Fibroblast of skin of back (primary cell): ENCODE measurements at places on chromosomes 12 and 14.

- no peak for DNase-seq
Observed at GRCh38 chr12:91622037-91622436, 439.4 kb upstream of the DCN start.

DNA sequence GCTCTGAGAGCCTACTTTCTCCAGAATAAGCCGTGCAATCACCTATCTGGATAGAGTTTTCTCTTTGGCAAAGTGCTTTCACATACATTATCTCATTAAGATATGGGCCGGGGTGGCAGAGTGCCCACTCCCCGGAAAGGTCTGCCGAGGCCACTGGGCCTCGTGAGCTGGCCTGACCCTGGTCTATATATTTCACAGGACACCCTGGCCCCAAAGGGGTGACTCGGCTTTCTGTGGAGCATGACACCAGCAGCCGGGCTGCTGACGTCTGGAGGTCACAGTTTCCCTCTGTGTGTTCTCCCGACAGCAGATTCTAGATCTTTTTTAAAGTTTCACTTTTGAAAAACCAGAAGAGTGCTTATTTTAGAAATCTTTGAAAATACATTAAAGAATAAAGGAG is 27.9 kb upstream of the ATP2A2 start:
- no peak for DNase-seq

DNA sequence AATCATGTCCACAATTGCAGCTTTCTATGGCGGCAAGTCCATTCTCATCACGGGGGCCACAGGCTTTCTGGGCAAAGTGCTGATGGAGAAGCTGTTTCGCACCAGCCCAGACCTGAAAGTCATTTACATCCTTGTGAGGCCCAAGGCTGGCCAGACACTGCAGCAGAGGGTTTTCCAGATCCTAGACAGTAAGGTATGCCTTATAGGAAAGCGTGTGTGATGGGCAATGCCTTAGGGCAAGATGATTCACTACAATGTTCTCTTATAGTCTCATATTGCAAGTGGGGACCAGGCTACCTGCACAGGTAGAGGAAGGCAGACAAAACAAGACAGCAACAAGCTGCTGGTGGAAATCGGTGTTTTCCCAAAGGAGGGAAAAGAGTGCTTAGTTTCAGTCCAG is 110.5 kb downstream of the ERGIC2 start:
- DNase-seq, result no peak

DNA sequence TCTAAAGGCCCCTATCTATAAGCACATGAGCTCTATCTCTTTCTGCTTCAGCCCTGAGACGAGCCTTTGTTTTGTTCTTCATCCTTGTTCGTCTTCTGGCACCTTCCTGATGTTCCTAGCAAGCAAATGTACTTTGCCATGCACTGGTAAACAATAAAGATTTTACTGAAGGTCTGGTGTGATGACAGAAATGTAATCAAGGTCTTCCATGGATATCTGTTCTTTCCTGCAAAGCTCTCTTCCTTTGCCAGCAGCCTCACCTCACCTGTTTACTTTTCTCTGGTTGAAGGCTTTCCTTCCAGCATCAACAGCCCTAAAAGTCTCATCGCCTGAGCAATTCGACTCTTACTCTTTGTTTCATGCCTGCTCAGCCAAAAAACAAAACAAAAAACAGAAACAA is 330.3 kb downstream of the PCNX1 start:
- no peak for DNase-seq

- DNase-seq, result no peak
Observed at GRCh38 chr12:101076921-101077320, 133.1 kb downstream of the SLC5A8 start.

GRCh38 chr14:22418631-22419030 is 170.4 kb downstream of the DAD1 start:
- no peak for DNase-seq

DNA sequence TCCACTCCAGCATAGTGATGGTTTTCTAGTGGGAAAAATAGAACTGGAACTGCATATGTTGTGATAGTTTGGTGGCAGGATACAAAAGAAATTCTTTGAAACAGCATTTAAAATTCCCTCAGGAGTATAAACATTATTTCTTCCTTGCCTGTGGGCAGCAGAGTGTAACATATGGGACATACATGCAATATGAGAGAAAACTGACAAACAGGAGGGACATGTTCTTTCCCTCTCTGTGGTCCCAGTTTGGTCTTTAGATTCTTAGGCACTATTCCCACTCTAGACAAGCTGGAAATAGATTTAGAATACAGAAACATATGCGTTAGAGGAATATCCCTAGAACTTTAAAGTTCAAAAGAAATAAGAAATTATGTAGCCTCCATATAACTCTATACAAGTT is 68.0 kb downstream of the MGAT4C start:
- no peak for DNase-seq

GRCh38 chr12:124745891-124746570 is 117.6 kb downstream of the SCARB1 start:
- DNase-seq, result peak; percentile 92

DNA sequence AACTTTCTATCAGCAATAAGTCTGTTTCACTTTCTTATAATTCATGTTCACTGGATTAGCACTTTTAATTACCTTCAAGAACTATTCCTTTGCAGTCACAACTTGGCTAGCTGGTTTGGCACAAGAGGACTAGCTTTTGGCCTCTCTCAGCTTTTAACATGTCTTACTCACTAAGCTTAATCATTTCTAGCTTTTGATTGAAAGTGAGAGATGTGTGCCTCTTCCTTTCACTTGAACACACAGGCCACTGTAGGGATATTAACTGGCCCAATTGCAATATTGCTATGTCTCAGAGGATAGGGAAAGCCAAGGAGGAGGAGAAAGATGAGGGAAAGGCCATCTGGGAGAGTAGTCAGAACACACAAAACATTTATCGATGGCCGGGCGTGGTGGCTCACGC is 92.7 kb downstream of the PRICKLE1 start:
- no peak for DNase-seq

DNA sequence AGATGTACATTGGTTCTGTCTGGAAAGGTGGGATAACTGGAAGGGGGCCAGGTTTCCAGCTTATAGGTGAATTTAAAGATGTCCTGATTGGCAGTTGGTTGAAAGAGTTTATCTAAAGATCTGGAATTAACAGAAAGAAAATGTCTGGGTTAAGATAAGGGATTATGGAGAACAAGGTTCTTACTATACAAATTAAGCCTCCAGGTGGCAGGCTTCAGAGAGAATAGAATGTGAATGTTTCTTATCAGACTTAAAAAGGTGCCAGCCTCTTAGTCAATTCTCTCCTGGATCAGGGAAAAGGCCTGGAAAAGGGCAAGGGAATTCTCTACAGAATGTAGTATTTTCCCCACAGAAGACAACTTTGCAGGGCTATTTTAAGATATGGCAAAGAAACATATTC is 53.1 kb downstream of the CNTN1 start:
- no peak for DNase-seq

DNA sequence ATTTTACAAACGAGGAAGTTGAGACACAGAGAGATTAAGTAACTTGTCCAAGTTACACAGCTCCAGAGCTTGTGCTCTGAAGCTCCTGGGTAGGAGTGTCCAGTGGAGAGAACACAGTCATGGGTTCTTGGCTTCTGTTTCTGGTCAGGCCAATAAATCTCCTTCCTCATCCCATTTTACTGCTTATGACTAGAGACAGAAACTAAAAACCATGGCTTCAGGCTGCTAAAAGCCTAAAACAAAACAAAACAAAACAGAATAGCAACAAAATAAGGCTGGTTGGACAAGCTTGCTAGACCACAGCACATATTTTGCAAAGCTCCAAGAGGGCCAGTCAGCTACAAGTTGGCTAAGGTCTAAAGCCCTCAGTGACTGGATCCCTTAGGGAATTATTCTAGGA is 49.8 kb downstream of the PTGER2 start:
- DNase-seq, result no peak

- DNase-seq, result no peak
Observed at GRCh38 chr12:107921062-107921461, 146.6 kb downstream of the ASCL4 start.

GRCh38 chr12:28582672-28583376 is 392.6 kb downstream of the CCDC91 start:
- DNase-seq, result no peak

GRCh38 chr14:53517270-53517960 is 364.3 kb upstream of the DDHD1 start:
- DNase-seq, result peak; percentile 63

DNA sequence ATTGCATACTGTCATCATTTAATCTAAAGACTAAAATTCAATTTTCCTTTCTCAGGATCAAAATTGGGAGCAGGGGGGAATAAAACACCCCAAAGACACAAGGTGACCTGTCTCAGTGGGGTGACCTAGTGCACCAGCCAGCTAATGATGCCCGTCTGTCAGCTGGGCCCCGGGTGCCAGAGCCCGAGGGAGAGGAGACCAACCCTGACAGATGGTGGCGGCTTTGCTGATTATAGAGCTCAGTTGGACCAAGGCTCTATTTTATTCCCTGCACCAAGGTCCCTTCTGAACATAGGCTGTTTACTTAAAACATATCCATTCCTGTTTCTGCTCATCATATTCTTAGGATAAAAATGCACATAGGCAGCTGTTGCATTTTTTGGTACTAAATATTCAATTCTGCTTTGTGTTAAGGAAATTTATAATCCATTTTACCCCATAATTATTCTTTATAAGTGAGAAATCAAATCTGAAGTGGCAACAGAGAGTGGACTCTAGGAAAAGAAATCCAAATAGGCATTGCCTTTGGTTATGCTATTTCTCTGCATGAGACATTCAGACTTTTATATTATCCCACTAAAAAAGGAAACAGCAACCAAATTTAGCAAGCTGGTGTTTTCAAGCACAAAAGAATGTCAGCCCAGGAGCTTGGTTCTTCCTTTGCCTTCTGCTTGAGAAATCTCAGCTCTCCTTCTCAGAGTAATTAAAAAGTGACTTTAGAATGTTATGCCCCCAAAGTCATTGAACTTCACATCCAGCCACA is 96.8 kb upstream of the IFNG-AS1 start:
- no peak for DNase-seq

- DNase-seq, result no peak
Observed at GRCh38 chr12:98509063-98509462, 6.3 kb upstream of the TMPO start.

GRCh38 chr12:115583591-115583990 is 693.9 kb downstream of the MED13L start:
- DNase-seq, result no peak
